ENCODE measurements at places on chromosomes 12 and 14.

- no peak for DNase-seq
Measured at GRCh38 chr12:89797436-89797835, 88.8 kb upstream of the ATP2B1 start.

DNA sequence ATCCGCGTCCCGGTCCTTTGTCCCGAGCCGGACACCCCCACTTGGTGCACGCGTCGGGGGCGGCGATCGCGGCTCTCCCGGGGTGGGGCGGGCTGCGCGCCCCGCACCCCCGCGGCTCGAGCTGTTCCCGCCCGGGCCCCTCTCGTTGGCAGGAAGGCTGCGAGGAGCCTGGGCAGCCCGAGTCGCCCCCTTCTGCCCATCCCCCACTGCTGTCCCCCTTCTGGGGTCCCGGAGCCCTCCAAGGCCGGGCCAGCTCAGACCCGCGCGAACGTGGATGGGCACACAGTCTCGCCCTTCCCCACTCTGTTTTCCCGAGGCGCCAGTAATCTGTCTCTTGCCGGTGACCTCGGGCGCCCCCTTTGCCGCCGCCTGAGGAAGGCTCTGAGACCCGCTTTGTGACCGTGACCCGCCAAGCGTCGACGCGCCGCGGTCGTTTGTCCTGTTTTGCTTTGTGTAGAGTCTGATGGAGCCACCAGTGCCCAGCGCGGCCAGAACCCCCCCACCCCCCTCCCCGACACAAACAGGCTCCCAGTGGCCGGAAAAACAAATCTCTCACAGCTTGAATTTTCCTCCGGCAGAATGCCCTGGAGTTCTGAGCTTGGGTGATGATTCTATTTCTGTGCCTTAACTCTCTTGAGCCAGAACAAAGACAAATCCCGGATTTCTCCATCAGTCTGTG lies 610 bp downstream of the C14orf132 start:
- no peak for DNase-seq

DNA sequence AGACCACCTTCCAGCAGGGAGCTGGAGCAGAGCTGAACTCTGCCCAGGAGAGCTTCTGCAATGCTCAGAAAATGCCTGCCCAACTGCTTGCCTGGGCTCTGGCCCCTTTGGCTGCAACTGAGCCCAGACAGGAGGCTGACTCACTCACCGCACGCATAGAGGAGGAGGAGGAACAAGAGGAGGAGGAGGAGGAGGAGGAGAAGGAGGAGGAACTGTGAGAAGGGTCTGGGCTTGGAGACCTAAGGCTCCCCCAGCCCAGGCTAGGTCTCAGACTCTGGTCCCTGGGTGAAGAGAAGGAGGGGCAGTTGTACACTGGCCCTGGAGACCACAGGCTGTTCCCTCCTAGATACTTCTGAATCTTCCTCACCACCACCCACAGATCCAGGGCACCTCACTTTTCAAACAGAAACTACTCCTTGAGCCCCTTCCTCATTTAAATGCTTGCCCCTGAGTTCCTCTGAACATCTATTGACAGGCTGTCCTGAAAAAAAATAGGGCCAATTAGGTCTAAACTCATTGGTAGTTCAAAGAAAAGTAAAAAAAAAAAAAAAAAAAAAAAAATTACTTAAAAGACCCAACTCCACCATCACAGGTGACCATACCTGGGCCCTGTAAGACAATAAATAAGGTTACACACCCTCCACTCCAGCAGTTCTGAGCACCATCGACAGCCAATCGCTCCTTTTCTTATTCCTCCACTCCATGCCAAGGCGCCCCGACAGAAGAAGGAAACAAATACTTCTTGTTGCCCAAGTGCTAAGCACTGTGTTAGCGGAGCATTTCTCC lies 674 bp downstream of the VDR start:
- DNase-seq = peak; percentile 90

GRCh38 chr12:3020850-3021435 lies 56.2 kb upstream of the TSPAN9 start:
- DNase-seq = no peak

DNA sequence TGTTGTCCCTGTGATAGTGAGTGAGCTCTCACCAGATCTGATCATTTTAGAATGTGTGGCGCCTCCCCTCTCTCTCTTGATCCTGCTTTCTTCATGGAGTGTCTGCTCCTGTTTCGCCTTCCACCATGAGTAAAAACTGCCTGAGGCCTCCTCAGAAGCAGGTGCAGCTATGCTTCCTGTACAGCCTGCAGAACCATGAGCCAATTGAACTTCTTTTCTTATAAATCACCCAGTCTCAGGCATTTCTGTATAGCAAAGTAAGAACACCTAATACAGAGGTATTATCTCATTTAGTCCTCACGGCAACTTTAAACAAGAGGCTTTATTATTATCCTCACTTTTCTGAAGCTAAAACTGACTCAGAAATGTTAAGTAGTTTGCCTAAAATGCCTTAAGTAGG lies 81.3 kb upstream of the BTG1 start:
- no peak for DNase-seq

DNA sequence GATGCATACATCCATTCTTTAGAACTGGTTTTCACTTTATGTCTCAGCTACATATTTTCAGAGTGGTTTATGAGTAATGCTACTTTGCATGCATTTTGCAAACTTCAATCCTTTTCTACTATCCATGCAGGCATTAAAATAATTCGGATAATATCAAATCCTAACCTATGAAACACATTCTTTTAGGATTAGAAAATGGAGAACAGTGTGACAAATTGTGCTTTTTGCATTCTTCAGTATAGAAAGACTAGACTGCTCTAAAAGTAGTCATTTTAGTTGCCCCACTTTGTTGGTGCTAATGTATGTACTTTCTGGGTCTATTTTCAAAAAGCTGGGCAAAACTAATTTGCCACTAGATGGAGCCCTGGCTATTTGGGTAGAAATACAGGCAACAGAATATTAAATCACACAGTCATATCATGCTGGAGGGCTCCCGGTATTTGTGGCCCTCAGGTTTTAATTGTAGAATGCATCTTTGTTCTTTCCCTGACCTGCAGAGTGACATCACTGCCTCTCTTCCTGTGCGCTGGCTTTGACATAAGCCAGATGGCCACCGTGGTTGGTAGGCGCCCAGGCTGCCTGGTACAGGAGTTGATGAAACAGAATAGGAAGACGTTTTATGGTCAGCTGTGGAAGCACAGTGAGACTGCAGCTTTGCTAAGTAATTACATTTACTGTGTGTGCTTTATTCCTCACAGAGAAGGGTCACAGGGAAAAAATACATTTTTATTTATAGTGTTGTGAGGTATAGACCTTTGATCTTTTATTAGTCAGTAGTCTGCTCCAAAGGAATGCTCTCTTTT lies 28.1 kb downstream of the MSRB3 start:
- peak; percentile 73 for DNase-seq

DNA sequence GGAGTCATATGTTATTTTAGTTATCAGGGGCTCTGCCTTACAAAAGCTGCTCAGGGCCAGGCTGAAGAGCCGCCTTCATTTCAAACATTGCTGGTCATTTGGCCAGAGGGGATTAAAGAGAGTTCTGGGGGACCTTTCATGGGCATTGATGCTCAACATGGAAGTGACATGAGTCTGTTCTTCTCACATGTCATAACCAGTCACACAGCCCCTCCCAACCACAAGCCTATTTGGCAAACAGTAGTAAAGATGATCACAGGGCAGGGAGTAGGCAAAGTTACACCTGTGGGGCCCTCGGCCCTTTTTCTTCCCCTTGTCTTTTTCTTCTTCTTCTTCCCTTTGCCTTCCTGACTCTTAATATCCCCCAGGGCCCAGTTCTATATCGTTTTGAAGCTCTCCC lies 33.3 kb downstream of the CFAP54 start:
- DNase-seq = no peak

DNA sequence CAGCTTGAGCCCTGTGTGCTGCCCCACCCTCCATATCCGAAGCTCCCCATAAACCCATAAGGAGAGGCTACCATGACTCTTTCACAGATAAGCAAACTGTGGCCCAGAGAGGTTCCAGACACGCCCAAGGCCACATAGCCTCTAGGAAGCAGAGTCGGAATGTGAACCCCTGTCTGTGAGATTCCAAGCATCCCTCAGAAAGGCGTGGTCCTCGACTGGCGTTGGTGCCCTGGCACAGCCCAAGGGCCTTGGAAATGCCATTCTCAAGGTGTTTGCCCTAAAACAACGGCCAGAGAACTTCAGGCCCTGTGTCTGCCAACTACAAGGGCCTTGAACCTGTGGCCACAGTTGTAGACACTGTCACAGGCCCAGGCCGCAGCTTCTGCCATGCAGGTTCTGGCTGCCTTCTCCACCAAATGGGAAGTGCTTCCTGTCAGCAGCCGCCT lies 8.5 kb upstream of the DIO3 start:
- peak; percentile 9 for DNase-seq

DNA sequence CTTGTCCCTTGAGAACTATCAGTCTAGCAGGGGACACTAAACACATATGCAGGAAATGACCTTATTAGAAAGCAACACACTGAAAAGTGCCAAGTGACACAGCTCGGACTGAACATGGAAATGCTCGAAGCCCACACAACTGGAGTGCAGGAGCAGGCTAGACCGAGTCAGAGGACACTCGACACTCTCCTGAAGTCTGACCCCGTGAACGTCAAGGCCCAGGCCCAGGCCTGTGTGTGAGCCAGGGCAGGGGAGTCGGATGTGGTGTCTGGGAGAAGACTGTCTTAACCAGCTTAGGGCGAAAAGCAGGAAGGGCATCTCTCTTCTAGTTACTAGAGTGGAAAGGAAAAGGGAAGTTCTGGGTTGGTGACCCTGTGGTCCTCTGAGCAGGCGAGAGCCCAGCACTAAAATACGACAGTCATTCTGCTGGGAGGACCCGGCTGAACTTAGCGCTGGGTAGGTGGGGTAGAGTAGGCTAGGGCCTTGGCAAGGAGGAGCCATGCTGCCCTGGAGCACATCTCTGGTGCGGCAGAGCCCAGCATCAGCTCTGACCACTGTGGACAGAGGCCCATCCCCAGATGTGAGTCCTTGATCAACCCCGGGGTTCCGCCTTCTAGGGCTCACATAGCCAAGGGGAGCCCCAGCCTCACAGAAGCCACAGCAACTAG lies 93.0 kb downstream of the NTF3 start:
- no peak for DNase-seq

- DNase-seq = peak; percentile 29
Measured at GRCh38 chr14:93269341-93270068, 62.4 kb downstream of the UBR7 start.

DNA sequence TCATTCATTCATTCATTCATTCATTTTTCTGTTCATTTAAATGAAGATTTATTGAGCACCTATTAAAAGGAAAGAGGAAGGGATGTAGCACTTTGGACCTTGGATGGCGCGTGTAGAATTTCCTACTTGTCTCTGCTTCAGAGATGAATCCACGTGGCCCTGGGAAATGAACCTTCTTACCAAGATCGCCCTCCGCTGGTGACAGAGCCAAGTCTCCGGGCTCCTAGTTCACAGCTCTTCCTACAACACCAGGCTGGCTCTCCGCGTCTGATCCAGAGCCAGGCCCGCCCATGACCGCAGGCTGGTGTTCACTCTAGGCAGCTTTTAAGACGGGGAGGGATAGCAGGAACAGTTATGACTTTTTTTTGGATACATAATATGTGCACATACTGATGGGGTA lies 70.9 kb upstream of the PIWIL1 start:
- peak; percentile 13 for DNase-seq

- no peak for DNase-seq
Measured at GRCh38 chr12:132658149-132658894, 28.8 kb downstream of the POLE start.

- peak; percentile 98 for DNase-seq
Measured at GRCh38 chr12:38392554-38393144, 76.1 kb downstream of the ALG10B start.

GRCh38 chr14:100692256-100692655 lies 34.4 kb upstream of the DLK1 start:
- DNase-seq = no peak

DNA sequence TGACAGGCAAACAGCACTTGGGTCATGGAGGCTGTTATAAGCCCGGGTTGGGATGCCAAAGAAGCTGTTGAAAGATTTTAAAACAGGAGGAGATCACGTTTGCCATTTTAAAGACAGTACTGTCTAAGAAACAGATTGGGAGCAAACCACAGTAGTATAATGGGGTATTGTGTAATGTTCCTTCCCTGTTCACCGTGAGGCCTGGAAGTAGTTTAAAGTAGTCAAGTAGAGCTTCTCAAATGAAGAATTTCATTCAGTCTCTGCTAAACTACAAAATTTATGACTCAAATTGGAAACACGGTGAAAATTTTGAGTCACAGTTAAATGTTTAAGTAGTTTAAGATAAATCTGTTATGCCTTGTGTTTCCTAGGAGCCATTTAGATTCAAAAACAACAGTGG lies 35.8 kb downstream of the ATP2A2 start:
- peak; percentile 38 for DNase-seq

DNA sequence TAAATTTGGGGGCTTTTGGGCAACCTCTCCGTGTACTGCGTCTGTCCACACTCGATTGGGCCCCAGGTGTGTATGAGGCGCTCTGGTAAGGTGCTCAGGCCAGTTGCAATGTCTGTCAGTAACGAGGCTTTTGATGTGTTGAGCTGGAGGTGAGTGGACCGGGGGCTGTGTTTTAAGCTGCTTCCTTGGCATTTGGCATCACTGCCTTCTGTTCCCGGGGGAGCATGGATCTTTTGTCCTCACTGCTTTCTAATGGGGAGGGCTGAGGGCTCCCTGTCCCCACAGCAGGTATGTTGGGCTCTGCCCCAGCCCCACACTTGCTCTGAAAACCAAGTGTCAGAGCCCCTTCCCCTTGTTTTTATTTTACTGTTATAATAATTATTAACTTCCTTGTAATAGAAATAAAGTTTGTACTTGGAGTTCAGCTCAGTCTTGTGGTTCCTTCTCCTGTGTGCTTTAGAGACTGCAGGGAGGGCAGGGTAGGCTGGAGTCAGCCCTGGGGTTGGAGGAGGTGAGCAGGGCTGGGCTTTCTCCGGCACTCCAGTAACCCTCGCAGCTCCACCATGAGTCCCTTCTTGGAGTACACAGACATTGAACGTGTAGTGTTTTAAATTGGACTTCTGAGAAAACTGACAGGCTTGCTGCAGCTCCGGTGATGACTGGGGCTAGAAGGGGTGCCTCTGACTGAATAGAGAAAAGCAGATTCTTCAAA lies 28.0 kb downstream of the TRAFD1 start:
- no peak for DNase-seq

DNA sequence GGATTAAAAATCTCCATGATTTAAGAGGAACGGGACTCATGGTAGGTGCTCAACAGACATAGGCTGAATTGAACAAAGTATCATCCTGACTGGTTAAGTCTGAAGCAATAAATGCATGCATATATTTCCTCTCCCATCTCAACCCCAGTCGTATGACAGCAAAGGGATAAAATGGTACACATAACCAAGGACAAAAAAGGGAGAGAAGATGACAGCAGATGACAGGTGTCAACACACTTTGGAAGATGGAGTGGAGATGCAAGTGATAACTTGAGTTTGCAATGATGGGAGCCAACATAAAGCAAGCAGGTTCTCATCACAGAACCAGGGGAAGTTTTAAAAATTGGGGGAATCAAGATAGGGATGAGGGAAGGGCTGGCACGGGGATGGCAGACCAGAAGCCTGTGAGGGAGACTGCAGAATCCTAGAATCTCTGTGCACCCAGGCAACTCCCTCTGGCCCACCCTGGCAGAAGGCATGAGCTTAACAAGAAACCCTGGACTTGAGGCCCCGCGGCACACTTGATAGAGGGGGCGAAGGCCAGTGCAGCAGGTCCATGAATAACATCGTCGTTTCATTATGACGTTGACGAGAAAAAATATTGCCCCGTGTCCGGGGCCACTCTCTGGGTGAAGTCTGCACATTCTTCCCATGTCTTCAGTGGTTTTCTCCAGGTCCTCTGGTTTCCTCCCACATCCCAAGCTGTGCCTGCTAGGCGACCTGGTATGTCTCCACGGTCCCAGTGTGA lies 5.0 kb downstream of the C1RL start:
- no peak for DNase-seq

GRCh38 chr14:99264691-99265450 lies 7.1 kb downstream of the BCL11B start:
- no peak for DNase-seq

GRCh38 chr12:8823565-8824300 lies 1.3 kb downstream of the A2ML1 start:
- no peak for DNase-seq

Measured in MCF 10A (cell line).